ENCODE measurements at places on chromosomes 13 and 19. TPM values are rescaled to one million over a fixed set of nuclear protein-coding genes. Genes with fewer than 3 reads are reported as not detected.

Gene ZNF486
- total RNA-seq: 4.0 TPM

Gene PDX1
- total RNA-seq: not detected

Gene SMAD9
- 7.8 TPM for total RNA-seq

Gene NDUFS7
- 74.5 TPM for total RNA-seq

Gene DLEU7
- total RNA-seq: not detected

Gene CALR3
- total RNA-seq: not detected

Gene PSPN
- 1.2 TPM for total RNA-seq

Gene URAD
- total RNA-seq: not detected

Gene DNMT1
- 52.4 TPM for total RNA-seq

Gene SGCG
- 0.70 TPM for total RNA-seq

Gene NRTN
- not detected for total RNA-seq

Gene APOE
- 813 TPM for total RNA-seq

Gene MAP4K1
- not detected for total RNA-seq

Gene SIGLEC8
- total RNA-seq: not detected

Gene FAM187B
- total RNA-seq: not detected

Gene CDC42EP5
- total RNA-seq: 101 TPM

Gene CD22
- total RNA-seq: not detected

Gene METTL21C
- not detected for total RNA-seq

Gene KLK13
- total RNA-seq: not detected

Gene ZNF793
- total RNA-seq: 1.5 TPM

Measured in pericardium fibroblast (primary cell).